ENCODE measurements at places on chromosomes 12 and 14.

DNA sequence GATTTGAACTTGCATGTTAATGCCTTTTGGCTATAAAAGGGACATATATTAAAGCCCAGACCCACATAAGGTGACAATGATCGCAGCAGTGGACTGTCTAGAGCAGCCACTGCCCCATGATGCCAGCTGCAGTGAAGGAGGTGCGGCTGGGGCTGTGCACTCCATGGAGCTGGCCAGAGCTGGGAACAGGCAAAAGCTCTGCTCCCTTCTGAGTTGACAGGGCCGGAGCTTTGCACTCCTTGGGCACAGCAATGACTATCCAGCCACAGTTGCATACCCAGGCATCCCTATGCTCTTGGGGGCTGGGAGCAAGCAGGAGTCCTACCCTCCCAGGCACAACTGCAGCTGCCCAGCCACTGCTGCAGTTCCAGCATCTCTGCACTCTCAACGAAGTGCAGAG lies 50.2 kb downstream of the EGLN3 start:
- ATAC-seq: no peak

- ATAC-seq: no peak
Observed at GRCh38 chr14:36768638-36769337, 107.1 kb downstream of the PAX9 start.

DNA sequence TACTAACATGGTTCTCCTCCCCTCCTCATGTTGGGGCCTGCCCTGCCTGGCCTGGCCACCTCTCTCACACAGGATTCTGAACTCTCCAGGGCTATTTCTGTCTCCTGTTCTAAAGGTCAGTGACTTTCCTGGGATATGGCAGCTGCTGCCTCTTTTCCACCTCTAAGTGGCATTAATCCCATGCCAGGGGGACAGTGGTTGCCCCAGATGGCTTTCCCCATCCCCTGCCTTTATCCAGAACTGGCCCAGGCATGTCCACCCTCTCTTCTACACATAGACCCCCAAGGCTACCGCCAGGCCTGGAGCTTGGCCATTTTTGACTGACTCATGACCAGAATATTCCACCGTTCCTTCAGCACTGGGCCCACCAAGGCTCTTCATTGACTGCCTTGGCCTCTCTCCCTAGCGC lies 90.4 kb downstream of the IRF2BPL start:
- no peak for ATAC-seq

DNA sequence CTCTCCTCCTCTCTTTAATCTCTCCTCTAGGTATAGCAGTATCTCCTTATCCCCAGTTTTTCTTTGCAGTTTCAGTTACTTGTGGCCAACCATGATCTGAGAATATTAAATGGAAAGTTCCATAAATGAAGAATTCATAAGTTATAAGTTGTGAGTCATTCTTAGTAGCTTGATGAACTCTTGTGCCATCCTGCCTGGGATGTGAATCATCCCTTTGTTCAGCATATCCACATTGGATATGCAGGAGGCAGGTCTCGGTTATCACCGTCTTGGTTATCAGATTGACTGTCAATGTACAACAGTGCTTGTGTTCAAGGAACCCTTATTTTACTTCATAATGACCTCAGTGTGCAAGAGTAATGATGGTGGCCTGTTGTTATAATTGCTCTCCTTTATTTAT lies 134.0 kb downstream of the TMEM117 start:
- no peak for ATAC-seq

- ATAC-seq: no peak
Observed at GRCh38 chr12:96880220-96880619, 26.8 kb upstream of the NEDD1 start.

GRCh38 chr12:50121641-50122040 lies 9.6 kb downstream of the COX14 start:
- ATAC-seq: no peak

DNA sequence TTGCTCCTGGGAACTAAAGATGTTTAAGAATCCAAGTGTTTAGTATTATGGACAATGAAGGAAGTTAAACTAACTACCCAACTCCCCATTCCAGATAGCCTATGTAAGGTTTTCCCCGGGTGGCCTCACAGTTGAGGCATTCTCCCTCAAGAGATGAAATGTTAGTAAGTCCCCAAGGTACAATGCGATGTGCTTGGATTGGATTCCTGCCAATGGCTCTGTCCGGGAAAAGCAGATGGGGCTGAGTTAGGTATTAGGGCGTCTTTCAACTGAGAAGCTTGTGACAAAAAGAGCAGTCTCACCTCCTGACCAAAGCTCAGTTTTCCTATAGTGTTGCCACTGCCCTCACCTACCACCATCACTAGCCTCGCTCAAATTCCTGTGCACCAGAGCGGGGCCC lies 64.8 kb upstream of the E2F7 start:
- no peak for ATAC-seq

DNA sequence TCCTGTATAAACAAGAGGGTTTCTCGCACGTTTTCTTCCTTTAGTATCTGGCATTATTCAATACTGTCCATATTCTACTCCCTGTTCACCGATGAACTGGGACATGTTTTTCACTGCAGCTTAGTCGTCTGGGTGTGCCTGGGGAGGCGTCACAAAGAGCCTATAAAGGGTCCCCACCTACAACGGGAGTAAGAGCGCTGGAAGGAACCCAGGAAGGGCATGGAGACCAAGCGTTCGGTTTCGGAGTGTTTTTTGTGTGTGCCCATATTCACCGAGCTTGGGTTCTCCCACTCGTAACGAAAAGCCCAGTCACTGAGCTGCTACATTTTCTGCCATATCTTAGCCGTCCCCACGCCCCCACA lies 592 bp upstream of the USP15 start:
- ATAC-seq: peak; percentile 20

DNA sequence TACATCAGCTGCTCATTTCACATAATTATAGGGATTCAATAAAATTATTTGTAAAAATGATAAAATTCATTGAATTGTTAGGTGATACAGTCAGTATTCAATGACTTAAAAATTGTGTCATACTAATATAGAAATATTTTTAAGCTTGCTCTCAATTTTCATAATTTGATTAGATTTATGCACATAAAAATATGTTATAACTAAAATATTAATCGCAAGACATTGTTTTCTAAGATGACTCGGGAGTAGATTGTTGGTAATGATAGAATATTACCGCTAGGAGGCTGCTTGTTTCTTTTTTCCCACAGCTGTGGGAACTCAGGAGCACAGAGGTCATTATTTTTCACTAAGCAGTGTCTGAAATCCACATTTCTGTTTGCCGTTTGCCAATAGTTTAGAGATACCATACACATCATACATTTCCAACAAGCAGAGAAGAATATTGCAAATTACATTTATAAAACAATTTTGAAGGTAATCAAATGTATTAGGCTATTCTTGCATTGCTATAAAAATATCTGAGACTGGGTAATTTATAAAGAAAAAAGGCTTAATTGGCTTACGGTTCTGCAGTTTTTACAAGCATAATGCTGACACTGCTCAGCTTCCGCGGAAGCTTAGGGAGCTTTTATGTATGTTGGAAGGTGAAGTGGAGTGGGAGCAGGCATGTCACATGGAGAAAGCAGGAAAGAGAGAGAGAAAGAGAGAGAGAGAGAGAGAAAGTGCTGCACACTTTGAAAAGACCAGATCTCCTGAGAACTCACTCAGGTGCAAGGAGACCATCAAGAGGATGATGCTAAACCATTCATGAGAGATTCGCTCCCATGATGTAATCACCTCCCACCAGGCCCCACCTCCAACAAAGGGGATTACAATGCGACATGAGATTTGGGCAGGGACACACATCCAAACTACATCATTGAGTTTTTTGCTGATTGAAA lies 9.2 kb downstream of the CD69 start:
- ATAC-seq: peak; percentile 67

DNA sequence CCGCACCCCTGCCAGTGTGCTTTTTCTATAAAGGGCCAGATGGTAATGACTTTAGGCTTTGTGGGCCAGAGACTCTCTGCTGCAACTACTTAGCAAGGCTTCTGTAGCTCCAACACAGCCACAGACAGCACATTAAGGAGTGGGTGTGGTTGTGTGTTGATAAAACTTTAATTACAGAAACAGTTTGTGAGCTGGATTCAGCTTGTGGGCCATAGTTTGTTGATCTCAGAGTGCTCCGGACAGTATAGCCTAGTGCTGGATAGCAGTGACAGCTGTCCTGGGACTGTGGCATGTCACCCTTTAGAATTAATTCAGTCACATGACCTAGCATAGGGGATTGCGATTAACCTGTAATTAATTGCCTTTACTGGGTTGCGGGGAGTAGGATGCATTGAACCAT lies 109.7 kb downstream of the ZNF664 start:
- no peak for ATAC-seq

GRCh38 chr12:581746-582145 lies 81.5 kb downstream of the NINJ2 start:
- no peak for ATAC-seq

- ATAC-seq: no peak
Observed at GRCh38 chr14:64737391-64738280, 33.4 kb downstream of the PLEKHG3 start.

GRCh38 chr12:52651726-52652261 lies at the start of gene KRT2:
Gene KRT2 (minus strand): TSS chr12:52652211. CDS start chr12:52652142, 69 bp downstream.
- ATAC-seq: no peak

GRCh38 chr12:72330301-72330700 lies 58.1 kb downstream of the TRHDE start:
- ATAC-seq: no peak

DNA sequence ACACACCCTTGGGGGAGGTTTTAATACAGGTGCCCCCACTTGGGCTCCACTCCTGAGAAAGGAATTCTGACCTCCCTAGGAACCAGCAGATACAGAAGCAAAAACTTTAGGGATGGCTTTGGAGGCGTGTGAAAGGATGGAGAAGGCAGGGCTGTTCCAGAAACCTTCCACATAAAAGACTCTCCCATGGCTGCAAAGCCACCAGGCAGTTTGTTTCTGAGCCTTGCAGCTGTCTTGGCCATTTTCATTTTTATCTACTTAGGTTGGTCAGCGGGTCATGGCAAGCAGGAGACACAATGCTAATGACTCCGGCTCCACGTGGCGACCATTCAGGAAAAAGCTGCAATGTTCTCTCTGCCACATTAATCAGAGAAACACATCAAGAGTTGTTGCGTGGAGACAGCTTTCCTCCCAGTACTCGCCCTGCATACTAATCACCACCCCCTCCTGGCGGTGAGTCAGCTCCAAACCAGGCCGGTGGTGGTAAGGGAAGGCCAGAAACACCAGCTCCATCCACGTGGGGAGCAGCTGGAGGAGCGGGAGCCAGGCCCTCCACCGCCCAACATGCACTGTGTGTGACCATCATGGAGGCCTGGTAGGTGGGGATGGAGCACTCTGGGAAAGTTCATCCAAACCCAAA lies 30.9 kb upstream of the IRF2BPL start:
- ATAC-seq: peak; percentile 75

- peak; percentile 48 for ATAC-seq
Observed at GRCh38 chr12:6494258-6494743, 399 bp downstream of the NCAPD2 start.

DNA sequence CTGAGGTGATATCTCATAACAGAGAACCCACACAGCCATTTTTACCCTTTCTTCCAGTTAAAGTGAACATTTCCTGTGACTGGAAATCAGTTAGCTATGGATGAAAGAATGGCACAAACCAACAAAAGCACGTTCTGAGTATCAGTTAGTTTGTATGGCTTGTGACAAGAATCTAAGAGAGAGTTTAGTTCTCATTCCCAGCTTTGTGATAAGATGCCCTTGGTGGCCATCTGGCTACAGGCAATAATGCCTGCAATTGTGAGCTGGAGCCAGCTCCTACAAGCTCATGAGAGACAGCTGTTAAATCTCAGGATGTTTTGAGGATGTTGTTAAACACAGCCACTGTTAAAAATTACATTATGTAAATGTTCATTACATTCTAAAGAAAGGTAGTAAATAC lies 122.0 kb upstream of the FRMD6 start:
- ATAC-seq: no peak

- no peak for ATAC-seq
Observed at GRCh38 chr12:27331927-27332324, 710 bp upstream of the BMAL2 start.

- no peak for ATAC-seq
Observed at GRCh38 chr14:69303086-69303485, 43.1 kb downstream of the GALNT16 start.

DNA sequence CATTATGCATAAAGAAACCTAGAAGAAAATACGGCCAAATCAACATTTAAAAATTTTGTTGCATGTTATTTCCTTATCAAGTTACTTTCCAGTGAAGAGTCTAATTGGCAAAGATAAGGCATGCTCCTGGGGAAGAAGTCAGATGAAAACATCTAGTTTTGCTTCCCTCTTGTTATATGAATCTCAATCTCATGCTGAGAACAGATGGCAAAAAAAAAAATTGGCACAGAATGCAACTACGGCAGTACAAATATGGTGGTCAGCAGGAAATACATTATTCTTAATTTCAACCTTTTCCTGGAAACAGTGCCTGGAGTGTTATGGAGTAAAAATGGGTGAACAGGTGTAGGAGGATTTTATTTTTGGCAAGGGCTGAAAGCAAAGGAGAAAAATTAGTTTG lies 32.8 kb downstream of the HECTD4 start:
- no peak for ATAC-seq

- no peak for ATAC-seq
Observed at GRCh38 chr14:101019541-101019940, 116.0 kb upstream of the RTL1 start.

DNA sequence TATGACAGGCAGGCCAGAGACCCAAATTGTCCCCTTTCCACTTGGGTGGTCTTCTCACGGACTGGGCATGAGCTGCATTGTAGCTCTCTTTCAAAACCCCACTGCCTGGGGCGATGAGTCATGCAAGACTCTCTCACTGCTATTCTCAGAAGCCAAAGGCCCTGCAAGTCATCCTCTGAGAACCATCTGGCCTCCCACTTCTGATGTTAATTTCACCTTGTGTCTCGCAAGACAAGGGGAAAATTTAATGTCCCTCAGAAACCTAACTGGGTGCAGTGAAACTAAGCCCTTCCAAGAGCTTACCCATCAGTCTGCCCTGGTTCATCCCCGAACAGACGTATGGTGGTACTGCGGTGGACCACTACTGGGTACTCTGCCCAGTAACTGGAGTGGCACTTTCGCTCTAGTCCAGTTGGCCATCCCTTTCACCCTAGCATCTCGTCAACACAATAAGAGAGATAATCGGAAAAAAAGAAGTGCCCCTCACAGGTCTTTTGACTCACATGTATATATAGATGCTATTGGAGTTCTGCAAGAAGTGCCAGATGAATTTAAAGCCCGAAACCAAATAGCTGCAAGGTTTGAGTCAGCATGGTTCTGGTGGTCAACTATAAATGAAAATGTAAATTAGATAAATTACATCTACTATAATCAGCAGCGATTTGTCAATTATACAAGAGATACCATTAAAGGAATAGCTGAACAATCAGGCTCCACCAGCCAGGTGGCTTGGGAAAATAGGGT lies 31.3 kb upstream of the LALBA start:
- ATAC-seq: peak; percentile 55

GRCh38 chr14:84961637-84962036 lies 568.3 kb upstream of the FLRT2 start:
- ATAC-seq: no peak

DNA sequence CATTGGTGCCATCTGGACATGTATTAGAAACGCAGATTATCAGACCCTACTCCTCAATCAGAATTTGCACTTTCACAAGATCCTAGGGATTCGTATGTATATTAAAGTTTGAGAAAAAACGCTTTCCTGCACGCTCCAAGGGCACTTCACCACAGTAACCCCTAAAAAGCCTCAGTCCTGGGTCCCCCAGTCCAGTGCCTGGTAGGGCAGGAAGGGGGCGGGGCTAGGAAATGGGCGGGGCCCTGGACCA lies 369 bp downstream of the DEPDC4 start:
- ATAC-seq: peak; percentile 90

- peak; percentile 95 for ATAC-seq
Observed at GRCh38 chr12:126708492-126708896, 1558.5 kb upstream of the TMEM132C start.

- ATAC-seq: no peak
Observed at GRCh38 chr14:51575349-51576116, 76.2 kb upstream of the FRMD6 start.

GRCh38 chr14:64681796-64682710 lies 22.2 kb upstream of the PLEKHG3 start:
- ATAC-seq: no peak
